ENCODE measurements at places on chromosomes 3 and 15. TPM values are rescaled to one million over a fixed set of nuclear protein-coding genes. Genes with fewer than 3 reads are reported as not detected.

- no peak for DNase-seq
- H3K4me3 ChIP-seq = no peak overlapping the region
These were observed 200.8 kb downstream of the SUCLG2 start for GRCh38 chr3:67453628-67454027.

- H3K4me3 ChIP-seq = no peak overlapping the region
- no peaks in the 10 kb centered on the region for H3K4me1 ChIP-seq
- H3K27ac ChIP-seq = no peak overlapping the region
These were observed 398.4 kb downstream of the TUSC7 start for GRCh38 chr3:117107946-117108345.

GRCh38 chr3:79846148-79846933 lies 78.5 kb upstream of the ROBO1 start:
- no peaks in the 10 kb centered on the region for H3K27me3 ChIP-seq
- DNase-seq = no peak
- no peak overlapping the region for H3K4me3 ChIP-seq
- H3K4me1 ChIP-seq = no peaks in the 10 kb centered on the region
- no peaks in the 10 kb centered on the region for H3K36me3 ChIP-seq
- H3K27ac ChIP-seq = no peak overlapping the region

The ADAMTS9 gene
- 17.4 TPM for total RNA-seq

- H3K27ac ChIP-seq = no peak overlapping the region
- H3K36me3 ChIP-seq = no peaks in the 10 kb centered on the region
- no peaks in the 10 kb centered on the region for H3K4me1 ChIP-seq
- DNase-seq = no peak
These were observed 773.5 kb downstream of the SQOR start for GRCh38 chr15:46408312-46408711.

DNA sequence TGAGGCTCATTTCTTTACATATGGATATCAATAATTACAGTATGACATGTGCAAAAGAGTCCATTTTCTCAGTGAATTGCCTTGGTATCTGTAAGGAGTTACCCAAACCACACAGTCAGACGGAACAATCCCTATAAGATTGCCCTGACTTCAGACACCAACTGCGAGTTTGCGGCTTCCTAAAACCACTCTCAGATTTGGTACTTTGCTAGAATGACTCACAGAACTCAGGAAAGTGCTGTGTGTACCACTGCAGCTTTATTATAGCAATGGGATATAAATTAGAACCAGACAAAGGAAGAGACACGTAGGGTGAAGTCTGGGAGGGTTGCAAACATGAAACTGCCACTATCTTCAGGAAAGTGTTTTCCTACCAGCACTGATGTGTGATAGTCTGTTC lies 45.8 kb upstream of the ATP13A3 start:
- H3K36me3 ChIP-seq = no peaks in the 10 kb centered on the region
- no peaks in the 10 kb centered on the region for H3K4me1 ChIP-seq
- DNase-seq = no peak
- no peak overlapping the region for H3K27ac ChIP-seq

- no peak overlapping the region for H3K27ac ChIP-seq
- H3K36me3 ChIP-seq = no peaks in the 10 kb centered on the region
- H3K27me3 ChIP-seq = no peaks in the 10 kb centered on the region
- H3K4me1 ChIP-seq = peaks cover 5% of the 10 kb centered on the region
These were observed 3.7 kb upstream of the SLC41A3 start for GRCh38 chr3:126087552-126088175.

DNA sequence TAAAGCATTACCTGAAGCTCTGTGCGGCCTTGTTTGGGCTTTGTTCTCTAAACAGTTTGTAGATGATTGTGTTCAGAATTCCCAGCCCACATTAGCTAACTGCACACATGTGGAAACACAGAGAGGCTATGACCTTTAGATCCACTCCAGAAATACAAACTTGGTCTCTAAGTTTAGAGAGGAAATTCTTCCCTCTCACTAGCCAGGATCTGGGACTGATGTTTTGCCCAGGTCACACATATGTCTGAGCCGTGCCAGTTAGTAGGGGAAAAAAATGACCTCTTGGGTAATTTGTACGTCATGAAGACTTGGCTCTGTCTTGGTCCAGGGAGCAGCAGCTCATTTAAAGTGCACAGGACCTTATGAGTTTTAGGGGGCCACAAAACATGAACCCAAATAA lies 223.1 kb downstream of the RBMS3 start:
- peak overlapping the region; percentile 33 for H3K27ac ChIP-seq
- no peak overlapping the region for H3K4me3 ChIP-seq
- H3K4me1 ChIP-seq = no peaks in the 10 kb centered on the region
- peak; percentile 60 for DNase-seq

DNA sequence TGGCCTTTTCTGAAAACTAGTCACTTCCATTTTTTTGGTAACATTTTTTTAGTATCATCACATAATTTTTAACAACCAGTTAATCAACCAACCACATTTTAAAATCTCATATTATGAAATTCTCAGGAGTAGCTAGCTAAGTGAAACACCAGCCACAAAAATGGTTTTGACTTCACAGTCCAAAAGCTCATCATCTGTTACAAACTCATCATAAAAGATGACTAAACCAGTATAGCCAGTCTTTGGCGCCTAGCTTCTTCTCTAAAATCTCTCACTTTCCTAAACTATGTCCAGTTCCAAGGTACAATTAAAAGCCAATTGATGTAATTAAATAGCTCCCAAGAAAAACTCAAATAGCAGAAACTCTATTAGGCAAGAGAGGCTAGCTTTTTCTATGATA lies 88.2 kb upstream of the ZNF385D start:
- no peak overlapping the region for H3K27ac ChIP-seq
- DNase-seq = no peak
- no peaks in the 10 kb centered on the region for H3K36me3 ChIP-seq
- no peaks in the 10 kb centered on the region for H3K27me3 ChIP-seq

Data from uterus (tissue), 4 donors.